ENCODE measurements at places on chromosomes 2 and 18.

- no peak for DNase-seq
Observed at GRCh38 chr2:237234268-237234667, 148.6 kb downstream of the COPS8 start.

DNA sequence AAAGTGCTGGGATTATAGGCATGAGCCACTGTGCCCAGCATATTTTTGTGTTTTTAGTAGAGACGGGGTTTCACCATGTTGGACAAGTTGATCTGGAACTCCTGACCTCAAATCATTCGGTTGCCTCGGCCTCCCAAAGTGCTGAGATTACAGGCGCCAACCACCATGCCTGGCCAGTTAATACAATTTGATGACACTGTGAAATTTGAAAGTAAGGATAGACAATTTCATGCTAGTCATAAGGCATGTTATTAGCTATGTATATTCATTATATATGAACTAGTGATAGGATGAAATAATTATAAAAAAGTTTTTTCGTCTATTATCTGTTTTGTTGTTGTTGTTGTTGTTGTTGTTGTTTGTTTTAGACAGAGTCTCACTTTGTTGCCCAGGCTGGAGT is 8.6 kb upstream of the RIF1 start:
- DNase-seq: no peak

GRCh38 chr2:139631966-139632365 is 851.8 kb upstream of the NXPH2 start:
- DNase-seq: no peak

DNA sequence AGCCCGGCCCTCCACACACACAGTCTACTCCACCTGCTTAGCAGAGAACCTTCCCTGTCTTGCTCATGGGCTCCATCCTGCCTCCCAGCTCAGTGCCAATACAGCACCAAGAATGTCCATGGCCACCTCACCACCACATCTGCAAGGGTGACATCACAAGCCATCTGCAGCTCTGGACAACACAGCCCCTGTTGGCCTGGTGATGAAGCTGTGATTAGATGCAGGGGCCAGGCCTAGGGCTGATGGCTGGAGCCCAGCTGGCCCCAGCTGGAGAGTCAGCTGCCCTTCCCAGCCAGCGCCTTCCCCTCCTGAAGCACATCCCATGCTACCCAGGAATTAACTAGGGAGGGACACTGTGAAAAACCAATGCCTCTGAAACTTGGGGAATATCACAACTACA is 91.1 kb downstream of the TTC32 start:
- DNase-seq: peak; percentile 19

DNA sequence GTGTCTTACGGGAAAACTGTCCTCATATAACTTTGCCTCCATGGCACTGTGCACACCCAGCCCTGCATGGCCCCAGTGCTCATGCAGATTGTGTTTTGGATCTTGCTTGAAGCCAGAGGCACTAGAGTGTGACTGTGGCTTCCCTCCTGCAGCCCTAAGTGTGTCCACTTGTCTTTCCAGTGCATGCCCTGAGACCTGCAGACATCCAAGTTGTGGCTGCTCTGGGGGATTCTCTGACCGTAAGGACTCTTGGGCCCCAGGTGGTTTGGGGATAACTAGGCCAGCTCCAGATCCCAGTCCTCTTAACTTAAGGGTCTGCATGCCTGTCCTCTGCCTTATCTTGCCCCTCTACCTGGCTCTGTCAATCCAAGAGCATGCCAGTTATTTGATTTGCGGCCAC is 96.6 kb downstream of the PLB1 start:
- no peak for DNase-seq

Data from RKO (cell line).